ENCODE measurements at places on chromosomes 11 and 22.

GRCh38 chr11:110772863-110773262 is 60.6 kb upstream of the ARHGAP20 start:
- no peak for DNase-seq

- no peak for DNase-seq
Measured at GRCh38 chr22:18997925-18998315, 61.8 kb upstream of the PRODH start.

DNA sequence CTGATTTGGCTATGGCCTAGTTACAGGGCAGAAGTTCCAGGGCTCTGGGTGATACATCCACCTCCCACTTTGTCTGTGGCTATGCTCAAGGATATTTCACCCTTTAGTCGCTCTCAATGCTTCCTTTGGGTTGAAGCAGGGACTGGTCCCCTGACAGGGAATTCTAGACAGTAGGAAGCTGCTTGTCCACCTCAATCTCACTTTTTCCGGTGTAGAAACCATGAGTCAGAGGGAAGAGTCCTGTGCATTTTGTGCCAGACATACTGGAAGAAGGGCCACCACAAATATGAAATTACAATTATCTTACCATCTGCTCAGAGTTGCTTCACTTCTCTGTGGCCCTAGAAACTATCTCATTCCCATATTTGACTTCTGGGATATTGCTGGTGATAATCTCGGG is 413.7 kb upstream of the FAT3 start:
- DNase-seq: no peak

- DNase-seq: no peak
Measured at GRCh38 chr22:32501836-32502752, 27.5 kb downstream of the FBXO7 start.

DNA sequence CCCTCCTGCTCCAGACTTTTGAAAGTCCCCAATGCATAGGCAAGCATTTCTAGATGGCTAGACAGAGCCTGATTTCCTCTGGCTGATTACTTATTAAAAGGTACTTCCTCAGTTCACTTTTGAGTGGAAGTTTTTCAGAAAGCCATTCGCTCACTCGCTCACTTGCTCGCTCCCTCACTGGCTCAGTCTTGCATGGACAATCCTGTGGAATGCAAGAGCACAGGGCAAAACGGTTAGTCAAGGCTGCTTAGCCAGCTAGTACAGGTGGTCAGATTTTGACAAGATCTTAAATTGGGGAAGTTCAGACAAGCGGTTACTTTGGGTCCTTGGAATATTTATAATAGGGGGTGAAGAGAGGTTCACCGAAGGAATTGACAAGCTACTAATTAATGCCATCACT is 101.0 kb downstream of the ARL14EP start:
- DNase-seq: no peak

GRCh38 chr11:64447831-64448598 is 89.1 kb downstream of the RPS6KA4 start:
- DNase-seq: peak; percentile 72

GRCh38 chr22:46408568-46409506 is 73.3 kb downstream of the TRMU start:
- DNase-seq: no peak

DNA sequence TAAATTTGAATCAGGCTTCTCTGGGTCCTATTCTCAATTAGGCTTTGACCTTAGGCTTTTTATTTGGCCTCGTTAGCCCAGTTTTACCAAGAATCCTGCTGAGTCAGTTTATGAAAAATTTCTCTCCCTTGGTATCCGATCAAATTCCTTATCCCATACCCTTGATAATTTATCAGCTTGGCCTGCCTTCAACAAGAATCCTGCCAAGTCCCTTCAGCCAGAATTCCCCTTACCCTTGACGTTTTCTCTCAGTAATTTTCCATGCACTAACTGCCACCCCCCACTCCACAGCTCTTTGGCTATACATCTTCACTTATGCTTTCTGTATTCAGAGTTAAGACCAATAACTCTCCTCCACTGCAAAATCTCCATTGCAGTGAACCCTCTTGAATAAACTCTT is 811.0 kb upstream of the CCDC90B start:
- no peak for DNase-seq

- DNase-seq: no peak
Measured at GRCh38 chr22:45008186-45008681, 1.6 kb downstream of the PHF21B start.

DNA sequence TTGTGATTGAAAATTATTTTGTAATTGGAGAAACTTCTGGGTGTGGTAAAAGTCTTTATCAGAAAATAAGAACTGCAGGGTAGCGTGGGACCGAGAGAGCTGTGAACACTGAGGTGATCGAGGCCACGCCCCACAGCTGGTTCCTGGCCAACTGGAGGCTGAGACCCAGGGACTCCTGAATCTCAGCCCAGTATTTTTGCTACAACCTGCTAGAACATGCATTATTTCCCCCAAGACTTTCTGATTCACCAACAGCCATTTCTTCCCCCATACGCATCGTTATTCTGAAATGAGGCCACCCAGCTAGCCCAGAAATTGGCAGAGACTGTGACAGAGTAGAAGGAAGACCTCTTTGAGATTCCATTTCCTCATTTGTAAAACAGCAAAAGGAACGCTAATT is 3.4 kb upstream of the FGF19 start:
- no peak for DNase-seq

DNA sequence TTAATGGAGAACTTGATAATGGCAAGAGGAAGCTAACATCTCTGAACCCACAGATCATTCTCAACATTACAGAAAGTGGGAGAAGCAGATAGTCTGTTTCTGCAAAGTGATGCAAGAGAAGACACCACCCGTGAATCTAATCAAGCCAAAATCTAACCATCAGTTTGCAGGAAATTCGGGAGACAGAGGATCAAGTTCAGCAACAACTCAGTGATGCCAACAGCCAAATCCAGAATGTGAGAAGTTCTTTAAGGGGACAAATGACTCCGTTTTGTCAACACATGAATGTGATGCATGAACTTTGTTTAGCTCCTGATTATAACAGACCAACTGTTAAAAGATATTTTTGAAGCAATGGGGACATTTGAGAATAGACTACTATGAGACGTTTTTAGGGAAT is 95.2 kb upstream of the LDLRAD3 start:
- DNase-seq: no peak
